ENCODE measurements at places on chromosomes 7 and 10.

- peak; percentile 52 for DNase-seq
- no peak overlapping the region for H3K27ac ChIP-seq
- no peaks in the 10 kb centered on the region for H3K36me3 ChIP-seq
Measured at GRCh38 chr10:112649006-112649821, 202.2 kb downstream of the VTI1A start.

- peaks cover 11% of the 10 kb centered on the region for H3K27me3 ChIP-seq
- H3K4me1 ChIP-seq: no peaks in the 10 kb centered on the region
- H3K27ac ChIP-seq: no peak overlapping the region
- H3K4me3 ChIP-seq: no peak overlapping the region
Measured at GRCh38 chr10:12995425-12995861, 6.1 kb downstream of the CCDC3 start.

DNA sequence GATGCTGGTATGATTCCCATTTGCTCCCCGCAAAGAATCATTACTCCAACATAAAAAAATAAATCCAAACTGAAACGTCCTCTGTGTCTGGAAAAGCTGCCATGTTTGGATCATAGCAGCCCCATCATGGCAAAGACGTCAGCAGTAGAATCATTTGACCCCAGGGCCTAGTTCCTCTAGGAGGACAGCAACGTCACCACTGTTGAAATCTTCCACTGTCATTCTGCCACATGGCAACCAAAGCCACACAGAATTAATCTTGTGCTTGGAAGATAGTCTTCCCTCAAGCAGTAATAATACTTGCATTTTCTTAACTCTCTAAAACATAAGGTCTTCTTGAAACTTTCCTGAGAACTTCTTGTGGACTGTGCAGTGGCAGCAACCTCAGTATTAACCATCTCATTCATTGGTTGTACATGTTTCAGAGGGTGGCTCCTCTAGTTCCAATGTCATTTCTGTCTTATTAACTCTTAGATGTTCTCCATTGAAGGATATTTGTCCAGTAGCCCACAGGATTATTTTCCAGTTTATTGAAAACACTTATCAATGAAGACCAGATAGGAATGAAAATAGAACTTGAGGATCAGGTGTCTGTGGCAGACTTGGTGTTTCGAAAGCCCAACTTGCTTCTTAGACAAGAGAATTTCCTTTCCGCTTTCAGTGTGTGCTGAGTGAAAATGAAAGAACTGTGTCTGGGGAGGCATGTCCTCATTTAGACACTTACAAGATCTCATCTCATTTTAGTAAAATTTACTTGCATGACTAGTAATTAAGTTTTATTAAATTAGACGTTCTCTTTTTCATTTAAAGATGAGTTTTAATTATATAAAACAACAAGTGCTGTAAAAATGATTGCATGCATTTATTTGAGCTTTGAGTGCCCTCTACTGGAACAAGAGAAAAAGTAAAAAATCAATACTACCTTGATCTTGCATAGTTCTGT is 28.9 kb upstream of the INHBA start:
- H3K27ac ChIP-seq: no peak overlapping the region
- no peaks in the 10 kb centered on the region for H3K36me3 ChIP-seq
- no peak overlapping the region for H3K4me3 ChIP-seq
- no peaks in the 10 kb centered on the region for H3K27me3 ChIP-seq
- H3K4me1 ChIP-seq: no peaks in the 10 kb centered on the region
- peak; percentile 40 for DNase-seq

DNA sequence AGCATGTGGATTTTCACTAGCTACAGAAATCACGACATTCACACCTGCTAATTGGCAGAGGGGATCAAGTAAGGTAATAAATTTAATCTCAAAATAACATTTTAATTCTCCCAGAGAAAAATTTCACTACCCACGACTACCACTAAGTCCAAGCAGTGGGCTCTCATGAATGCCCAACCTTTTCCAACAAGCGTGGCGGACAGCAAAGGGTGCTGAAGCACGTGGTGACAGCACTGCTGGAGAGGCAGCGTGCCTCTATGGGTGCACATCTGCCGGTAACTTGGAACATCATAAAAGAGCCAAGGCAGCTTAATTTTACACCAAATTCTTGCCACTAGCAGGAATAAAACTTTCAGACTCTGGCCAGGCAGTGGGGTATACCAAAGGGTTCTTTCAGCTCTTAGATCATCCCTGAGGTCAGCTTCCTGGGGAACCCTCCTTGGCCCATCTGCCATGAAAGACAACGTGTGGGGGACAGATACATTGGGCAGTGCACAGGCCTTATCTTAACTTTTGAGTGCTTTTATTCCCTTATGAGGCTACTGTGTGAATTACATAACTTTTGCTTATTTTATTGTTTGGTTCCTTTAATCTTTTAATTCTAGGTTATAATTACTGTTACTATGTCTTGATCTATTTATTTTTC is 206.7 kb upstream of the KCTD7 start:
- H3K27me3 ChIP-seq: no peaks in the 10 kb centered on the region
- no peak for DNase-seq
- no peak overlapping the region for H3K27ac ChIP-seq
- H3K36me3 ChIP-seq: no peaks in the 10 kb centered on the region

Measured in GM23248 (cell line).